Hepatocyte (in vitro differentiated cells): ENCODE measurements at places on chromosomes 6 and 20.

DNA sequence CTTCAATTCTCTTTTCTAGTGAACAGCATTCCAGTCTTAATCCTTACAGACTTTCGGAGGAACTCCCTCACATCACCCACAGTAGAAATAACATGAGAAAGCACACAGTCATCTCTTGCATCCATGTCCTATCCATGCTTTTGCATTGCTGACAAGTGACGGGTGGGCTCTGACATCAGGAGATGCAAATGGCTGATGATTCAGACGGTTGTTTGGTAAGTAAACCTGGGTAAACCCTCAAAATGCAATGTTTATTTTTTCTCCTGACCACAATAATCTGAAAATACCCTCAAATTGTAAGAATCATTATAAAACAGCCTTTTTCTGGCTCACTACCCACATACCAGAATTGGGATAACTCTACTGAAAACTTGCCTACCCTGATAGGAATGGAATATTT is 792.0 kb downstream of the MAFB start:
- DNase-seq = no peak

DNA sequence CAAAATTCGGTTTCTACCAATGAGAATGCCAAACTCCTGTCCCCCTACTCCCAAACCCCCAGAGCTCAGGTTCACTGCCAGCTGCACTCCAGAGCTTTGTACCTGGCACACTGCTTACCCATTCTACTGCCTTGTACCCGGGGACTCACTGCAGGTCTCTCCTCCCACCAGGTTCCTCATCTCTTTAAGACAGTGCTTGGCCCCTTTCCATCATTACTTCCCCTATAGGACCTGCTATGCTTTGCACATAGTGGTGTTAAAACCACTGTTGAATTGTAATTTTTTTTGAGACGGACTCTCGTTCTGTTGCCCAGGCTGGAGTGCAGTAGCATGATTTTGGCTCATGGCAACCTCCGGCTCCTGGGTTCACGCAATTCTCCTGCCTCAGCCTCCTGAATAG is 25.9 kb downstream of the LYRM4 start:
- no peak for DNase-seq

DNA sequence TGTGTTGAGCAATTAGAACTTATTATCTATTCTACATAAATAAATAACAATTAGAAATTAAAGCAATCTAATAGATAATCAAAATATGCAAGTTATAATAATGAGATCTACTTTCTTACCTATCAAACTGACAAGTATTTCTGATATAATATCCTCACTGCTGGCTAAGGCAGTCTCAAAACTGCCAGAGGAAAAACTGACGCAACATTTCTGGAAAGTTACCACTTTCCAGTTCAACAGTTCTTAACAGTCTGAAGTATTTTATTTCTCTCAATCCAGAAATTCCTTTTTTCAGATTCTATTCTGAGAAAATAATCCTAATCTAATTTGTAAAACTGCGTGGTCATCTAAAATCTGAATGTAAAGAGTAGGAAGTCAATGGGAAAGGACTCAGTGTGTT is 121.0 kb downstream of the TRDN start:
- DNase-seq = no peak

GRCh38 chr6:52209770-52210169 is 23.6 kb downstream of the IL17A start:
- no peak for DNase-seq

GRCh38 chr20:21614980-21615379 is 90.5 kb upstream of the PAX1 start:
- DNase-seq = no peak

GRCh38 chr20:32440069-32440757 is 82.1 kb downstream of the ASXL1 start:
- DNase-seq = peak; percentile 11

GRCh38 chr6:138161338-138162110 is at the start of gene ARFGEF3:
Gene ARFGEF3, plus strand, starts transcription at chr6:138161939. Its CDS starts 148 bp downstream, at chr6:138162087.
- peak; percentile 86 for DNase-seq

DNA sequence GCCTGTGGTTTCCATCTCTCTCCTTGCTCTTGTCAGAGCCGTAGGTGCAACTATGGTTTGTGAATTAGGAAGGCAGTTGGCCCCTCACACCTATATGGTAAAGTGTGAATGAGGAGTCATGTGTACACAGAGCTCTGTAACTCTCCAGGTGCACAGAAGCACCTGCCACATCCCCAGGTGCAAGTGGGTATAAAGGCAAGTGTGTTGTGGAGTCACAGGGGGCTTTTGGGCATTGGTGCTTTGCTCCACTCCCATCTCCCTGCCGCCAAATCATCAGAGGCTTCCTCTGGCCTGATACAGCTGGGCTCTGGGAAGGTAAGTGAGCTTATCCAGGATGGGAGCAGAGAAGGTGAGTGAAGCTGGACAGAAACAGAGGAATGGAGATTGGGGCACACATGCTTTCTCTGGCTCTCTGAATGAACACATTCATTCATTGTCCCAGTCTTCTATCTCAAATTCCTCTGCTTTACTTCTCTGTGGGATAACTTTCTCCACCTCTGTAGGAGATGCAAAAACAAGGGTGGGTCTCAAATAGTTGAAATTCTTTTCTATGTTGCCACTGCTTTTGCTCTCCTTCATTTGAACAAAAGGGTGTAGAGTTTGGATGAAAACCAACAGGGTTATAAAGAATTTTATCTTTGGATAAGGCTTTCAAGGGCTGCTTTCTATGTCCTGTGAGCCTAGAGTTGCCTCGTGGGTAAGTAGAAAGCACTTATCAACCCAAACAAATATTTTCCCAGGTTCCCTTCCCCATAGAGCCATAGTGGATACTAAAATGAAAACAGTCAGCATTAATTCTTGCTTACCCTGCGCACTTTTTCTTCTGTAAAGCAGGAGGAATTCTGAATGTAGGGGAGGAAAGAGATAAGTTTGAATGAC is 45.0 kb upstream of the RIPOR2 start:
- no peak for DNase-seq

DNA sequence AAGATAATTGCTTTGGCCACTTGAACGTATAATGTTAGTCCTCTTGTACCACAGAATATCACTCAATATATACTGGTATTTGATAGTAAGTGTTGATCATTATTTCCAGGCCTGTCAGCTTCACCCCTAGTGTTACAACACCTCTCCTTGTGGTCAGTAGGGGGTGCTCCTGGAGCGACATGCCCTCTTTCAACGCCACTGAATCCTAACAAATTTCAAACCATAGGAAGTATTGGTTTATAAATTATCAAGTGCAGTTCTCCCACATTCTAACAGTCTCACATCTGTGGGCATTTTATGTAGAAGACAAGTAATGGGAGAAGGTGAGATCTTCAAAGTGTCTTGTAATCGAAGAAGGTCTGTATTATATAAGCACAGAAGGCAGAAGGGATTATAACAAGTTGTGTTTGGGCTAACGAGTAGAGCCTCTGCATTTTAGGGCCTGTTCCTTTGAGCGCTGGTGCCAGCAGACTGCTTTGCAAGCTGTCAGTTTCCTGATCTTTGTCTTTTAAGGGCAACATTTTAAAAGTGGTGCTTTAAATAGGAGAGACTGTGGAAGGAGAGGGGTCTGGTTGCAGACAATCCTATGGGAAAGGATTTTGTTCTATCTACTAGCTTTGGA is 57.1 kb upstream of the CEP162 start:
- peak; percentile 29 for DNase-seq

DNA sequence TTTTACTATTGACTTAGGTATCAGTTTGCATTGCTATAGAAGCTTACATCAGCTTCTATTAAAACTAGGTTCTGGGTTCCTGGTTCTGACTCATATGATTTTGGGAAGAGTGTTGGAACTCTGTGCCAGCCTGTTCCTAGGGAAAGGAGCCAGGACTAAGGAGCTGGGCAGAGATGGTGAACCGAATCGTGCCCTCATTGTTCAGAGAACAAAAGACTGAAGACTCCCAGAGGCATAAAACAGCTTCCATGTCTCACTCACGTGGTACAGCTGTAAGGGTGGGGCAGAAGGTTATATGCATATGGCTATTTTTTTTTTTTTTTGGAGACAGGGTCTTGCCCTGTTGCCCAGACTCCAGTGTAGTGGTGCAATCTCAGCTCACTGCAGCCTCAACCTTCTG is 89.1 kb upstream of the THBS2 start:
- no peak for DNase-seq

DNA sequence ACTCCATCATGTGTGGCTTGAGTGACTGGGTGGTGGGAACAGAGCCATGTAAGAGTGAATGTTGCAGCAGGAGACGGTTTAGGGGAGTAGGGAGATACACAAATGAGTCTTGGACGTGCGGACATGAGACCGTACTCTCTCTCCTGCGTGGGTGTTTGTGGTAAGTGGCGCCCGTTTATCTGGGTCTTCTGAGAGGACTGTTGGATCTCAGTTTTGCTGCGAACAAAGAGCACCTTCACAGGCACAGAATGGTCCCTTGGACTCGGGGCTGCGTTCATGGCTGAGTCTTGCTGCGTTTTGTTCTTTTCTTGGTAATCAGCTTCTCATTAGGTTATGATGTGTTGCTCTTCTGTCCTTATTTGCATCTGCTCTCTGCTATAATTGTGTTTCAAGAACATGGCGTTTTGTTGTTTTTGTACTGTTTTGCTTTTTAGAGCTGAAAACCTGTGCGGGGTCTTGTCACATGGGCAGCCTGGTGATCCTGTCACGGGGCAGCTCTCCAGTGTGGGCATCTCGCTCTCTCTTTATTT is 28.5 kb downstream of the STK35 start:
- DNase-seq = no peak
